GM10248 (cell line): ENCODE measurements at places on chromosomes 5 and 9.
A peak's percentile ranks its signal among the peaks of the same experiment; 100 is the strongest.

DNA sequence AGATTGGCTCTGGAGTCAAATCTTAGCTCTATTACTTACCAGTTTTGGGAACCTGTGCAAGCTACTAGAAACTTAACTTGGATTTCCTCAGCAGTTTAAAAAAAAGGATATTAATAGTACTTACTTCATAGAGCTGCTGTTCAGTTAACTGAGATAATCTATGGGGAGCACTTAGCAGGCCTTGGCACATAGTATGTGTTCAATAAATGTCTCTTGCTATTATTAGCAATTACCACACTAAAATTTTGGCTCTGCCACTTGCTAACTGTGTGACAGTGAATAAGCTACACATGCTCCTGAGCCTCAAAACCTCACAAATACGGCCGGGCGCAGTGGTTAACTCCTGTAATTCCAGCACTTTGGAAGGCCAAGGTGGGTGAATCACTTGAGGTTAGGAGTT lies 55.9 kb downstream of the CDK5RAP2 start:
- DNase-seq: no peak

GRCh38 chr5:124231802-124232201 lies 514.6 kb downstream of the ZNF608 start:
- no peak for DNase-seq

DNA sequence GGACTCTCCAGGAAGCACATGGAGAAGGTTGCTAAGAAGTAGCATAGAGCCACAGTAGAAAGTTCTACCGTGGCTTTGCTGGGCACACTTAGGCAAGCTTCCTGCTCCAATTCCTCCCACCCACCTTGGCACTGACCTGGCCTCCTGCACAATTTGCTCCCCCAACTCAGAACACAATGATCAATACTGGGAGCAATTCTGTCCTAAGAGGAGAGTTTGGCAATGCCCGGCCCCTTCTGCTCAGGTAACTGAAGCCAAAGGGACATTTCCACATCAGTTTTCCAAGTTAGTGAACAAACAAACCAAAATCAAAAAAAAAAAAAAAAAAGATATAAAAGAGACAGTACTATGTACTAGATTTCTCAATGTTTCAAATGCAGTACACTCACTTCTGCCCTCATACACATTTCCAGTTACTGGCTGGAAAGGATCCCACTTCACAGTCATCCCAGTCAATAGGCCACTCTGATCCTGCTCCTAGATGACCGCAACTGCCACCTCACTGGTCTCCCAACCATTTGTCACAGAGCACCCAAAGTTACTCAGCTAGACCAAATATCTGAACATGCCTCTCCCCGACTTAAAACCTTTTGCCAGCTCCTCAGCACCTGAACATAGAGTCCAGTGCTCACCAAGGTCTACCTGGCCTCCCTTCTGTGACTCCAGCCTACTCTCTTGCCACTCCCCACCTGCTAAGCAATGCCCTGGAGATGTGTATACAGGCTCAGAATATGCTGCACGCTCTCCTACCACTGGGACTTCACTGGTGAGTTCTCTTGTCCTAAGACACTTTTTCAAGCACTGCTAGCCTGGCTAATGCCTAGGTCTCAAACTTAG lies 21.3 kb downstream of the ABCA1 start:
- no peak for DNase-seq

DNA sequence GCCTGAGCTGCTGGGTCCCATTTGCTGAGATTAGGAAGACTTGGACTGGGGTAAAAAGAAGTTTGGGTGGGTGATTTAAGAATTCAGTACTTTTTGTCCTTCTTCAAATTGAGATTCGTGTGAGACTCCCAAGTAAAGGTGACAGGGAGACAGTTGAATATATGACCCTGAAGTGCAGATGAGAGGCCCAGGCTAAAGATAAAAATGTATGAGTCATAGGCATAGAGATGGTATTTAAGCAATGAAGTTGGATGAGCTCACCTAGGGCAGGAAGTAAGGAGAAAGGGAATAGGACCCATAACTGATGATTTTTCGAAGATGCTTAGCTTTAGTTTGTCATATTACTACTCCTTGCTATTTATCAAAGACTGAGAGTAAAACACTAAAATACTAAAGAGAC lies 255.9 kb upstream of the ADRA1B start:
- no peak for DNase-seq

- DNase-seq: peak; percentile 83
Observed at GRCh38 chr5:173329491-173330337, 1.5 kb upstream of the STC2 start.

GRCh38 chr9:95363051-95363841 lies 45.7 kb upstream of the FANCC start:
- no peak for DNase-seq

- no peak for DNase-seq
Observed at GRCh38 chr9:70297141-70297540, 38.4 kb downstream of the SMC5 start.

DNA sequence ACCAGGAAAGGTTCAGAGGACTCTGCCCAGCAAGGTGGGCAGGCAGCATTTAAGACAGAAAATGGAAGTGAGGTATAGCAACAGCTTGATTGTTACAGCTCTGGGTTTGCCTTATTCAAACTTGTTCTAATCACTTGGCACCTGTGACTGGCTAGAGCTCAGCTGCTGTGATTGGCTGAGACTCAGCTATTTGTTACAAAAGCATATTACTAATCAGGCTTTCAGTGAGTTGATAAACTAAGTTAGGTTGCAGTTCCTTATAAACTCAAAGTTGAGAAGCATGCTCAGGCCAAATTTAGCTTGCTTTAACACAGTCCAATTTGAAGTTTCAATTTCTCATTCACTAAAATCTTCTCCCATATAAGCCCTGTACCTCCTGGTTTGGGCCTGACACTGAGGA lies 56.3 kb downstream of the GDA start:
- DNase-seq: peak; percentile 22

- no peak for DNase-seq
Observed at GRCh38 chr9:109992293-109992692, 212.3 kb downstream of the PALM2AKAP2 start.

DNA sequence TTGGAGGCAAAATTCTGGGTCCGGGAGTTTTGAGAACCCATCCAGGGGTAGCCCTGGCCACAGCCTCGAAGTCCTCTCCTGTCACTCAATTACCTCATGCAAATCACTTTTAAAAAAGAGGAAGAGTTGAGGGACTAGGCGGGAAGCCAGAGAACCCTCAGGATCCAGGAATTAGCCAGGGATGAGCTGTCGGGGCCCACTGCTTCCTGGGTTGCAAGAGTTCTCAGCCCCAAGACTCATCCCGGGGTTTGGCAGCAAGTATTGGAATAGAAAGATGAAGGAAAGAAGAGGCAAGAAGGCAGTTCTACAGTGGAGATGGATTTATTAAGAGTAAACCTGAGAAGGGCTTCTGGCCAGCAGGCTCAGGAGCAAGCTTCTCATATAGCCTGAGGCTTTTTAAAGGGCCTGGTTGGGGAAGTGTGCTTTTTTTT lies 25.6 kb downstream of the C9orf50 start:
- DNase-seq: no peak

DNA sequence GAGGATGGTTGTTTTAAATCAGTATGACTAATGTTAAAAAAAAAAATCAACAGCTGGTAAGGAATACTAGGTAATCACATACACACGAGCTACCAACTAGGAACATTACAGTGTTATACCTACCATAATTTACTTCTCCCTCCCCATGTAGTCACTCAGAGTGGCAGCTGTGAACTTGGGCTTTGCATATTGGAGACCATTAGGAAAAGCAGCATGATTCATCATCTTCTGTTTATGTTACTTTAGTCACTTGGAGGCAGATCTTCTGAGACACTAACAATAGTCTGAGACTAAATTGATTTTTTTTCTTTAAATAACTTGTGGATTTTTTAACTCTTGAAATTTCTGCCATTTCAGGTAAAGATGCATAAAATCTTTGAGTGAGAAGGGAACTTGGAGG lies 141.5 kb upstream of the NR4A3 start:
- DNase-seq: no peak

DNA sequence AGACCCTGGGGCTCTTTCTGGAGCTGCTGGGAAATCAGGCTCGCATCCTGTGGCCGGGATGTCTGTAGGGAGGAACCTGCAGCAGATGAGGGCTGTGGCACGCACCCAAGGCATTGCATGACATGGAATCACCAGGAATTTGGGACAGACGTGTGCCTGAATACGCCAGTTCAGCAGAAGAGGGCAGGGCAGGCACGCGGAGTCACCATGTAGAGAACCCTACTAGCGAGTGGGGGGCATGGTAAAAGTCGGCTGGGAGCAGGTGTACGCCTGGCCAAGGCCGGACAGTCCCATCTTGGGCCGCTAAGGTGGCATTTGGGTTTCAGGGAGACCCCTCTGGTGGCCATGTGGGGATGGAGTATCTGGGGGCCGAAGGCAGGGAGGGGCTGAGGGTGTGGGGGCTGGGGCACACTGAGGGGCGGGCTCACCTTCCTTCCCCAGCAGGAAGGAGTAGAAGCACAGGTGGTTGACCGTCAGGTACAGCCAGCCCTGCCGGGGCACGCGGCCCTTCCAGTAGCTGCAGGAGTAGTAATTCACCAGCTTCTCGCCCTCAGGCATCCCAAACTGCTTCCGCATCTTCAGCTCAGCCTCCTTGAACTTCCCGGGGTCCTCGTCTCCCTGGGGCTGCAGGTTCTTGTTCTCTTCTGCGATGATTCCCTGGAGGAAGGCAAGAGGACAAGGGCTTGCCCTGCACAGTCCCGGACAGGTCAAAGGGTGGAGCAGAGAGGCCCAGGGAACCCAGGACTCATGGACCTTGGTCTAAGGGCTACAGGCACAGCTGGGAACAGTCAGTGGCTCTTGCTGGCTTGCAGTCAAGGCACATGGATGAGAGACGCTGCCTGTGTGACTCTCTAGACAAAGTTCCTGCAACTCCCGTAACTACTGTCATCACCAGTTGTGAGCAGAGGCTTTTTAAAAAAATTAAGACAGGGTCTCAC lies 13.5 kb downstream of the TBC1D9B start:
- no peak for DNase-seq

GRCh38 chr9:69857131-69857530 lies 36.5 kb downstream of the CFAP95 start:
- DNase-seq: no peak

DNA sequence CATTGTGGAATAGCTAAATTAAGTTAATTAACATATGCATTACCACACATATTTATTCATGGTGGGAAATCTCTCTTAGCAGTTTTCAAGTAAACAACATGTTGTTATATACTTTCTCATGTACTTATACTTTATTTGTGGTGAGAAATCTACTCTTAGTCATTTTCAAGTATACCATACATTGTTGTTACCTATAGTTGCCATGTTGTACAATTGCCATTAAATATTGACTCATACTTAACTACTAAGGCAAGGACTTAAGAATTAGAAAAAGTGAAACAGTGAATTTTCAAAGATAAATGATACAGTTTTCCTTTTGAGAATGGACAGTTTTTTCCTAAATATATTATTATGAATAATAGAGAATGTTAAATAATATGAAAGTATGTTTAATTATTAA lies 27.7 kb downstream of the UGCG start:
- DNase-seq: no peak

GRCh38 chr5:22644859-22645258 lies 208.3 kb downstream of the CDH12 start:
- no peak for DNase-seq

DNA sequence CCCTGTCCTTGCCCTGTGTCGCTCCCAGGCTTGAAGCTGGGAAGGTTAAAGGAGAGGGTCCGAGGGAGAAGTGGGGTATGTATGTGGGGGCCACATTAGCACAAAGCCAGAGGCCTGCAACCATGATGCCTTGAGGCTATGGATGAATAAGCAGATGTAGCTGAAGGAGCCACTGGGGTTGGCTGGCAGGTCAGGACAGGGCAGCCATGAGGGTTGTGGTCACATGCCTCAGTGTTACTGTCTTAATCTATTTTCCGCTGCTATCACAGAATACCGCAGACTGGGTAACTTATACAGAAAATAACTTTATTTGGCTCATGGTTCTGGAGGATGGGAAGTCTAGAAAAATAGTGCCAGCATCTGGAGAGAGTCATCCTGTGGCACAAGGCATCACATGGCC lies 9.2 kb upstream of the GRHPR start:
- no peak for DNase-seq

GRCh38 chr9:83599071-83599470 lies 23.9 kb upstream of the IDNK start:
- DNase-seq: no peak

- no peak for DNase-seq
Observed at GRCh38 chr5:160959804-160960203, 107.8 kb upstream of the ATP10B start.

DNA sequence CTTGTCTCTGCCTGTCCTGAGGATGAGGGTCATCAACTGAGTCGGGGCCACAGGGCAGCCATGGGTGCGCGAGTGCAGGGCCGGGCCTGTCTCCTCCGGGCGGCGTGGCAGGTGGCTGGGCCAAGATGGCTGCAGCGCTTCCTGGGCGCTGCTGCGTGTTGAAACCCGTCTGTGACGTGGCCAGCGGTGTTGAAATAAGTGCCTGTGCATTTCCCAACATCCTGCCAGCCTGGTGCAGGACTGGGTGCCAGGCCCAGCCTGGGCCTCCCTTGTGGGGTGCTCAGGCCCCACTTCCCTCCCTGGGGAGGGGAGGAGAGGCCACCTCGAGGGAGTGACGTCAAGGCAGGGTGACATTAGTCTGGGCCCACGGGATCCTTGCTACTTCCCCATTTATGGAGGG lies 45.5 kb downstream of the RXRA start:
- no peak for DNase-seq

DNA sequence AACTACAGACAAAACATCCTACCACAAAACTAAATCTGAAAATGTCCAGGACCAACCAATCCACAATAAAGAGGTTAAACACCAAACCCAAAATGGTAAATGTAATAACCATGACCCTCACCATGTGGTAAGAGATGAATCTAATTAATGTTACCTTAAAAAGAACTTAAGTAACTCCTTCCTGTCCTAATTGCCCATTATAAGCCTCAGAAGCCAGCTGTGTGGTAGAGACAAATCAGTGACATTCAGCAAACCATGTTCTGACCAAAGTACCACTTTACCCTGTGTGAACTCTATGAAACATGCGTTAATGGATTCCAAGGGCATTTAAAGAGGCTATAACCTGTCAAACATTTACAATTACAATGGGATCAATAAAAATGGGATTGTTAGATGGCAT lies 25.0 kb downstream of the LPAR1 start:
- DNase-seq: no peak

DNA sequence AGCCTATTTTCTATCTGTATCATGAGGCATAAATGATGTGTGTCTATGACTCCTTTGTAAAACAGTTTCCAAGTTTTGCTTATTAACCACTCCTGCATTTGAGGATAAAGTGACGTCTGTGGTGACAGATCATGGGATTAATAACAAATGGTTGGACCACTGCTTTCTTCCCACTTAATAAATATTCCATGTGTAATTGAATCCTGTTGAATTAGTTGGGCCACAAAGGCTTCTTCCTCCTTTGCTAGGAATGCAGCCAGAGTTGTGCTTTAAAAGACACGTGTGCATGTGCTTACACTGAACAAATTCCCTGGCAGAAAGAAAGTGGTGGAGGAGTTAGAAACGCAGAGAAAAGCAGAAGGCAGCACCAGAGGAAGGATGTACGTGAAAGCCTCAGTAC lies 150.2 kb downstream of the ACTBL2 start:
- DNase-seq: no peak
